ENCODE measurements at places on chromosomes 12 and 14.

DNA sequence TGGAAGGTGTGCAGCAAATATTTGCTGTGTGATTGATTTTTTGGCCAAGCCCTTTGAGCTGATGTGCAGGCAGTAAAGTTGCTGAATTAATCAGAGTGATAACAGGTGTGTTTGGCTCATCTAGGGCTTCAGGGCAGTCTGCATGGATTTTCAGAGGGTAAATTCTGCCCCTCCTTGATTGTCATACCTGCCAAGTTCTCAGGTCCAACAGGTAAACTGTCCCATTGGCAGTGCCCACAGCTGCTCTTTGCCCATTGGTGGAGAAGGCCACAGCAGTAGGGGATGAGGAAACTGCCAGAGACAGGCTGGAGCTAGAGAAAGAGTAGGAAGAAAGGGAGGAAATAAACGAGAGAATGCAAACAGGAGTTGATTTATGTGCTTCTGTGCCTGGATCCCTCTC is 33.6 kb downstream of the TEP1 start:
- no peak for DNase-seq

DNA sequence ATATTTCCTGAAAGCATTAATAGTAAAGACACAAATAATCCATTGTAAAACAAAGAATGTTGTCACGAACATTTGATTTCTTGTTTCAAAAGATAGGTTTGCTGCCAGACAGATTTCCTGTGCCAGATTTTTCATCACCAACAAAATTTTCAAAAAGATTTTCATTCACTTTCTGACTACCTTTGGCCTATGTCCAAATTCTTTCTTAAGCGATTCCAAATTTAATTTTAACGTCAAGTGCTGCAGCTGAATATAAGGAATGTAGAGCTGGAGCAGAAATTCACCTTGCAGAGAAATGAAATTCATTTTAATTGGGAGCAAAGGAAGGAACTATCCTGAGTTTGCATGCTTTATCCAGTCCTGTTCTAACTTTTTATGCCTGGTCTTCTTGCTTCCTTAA is 277.4 kb downstream of the CCER1 start:
- no peak for DNase-seq

DNA sequence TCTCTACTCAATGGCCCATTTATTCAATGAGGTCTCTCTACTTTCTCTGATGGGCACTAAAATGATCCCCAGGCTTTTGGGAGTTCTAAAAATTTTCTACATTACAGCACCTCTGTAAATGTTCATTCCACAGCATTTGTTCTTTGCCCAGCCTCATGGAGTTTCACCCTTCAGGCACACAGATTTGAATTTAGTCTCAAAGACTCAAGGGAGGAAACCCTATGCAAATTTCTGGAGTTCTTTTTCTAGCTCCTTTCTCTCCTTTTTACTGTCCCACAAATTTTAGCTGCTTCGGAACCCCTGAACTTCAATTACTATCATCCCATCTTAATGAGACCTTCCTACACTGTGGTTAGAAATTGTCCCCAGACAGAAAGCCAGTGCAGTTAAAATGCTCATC is 17.5 kb upstream of the RAB21 start:
- DNase-seq: no peak

- DNase-seq: no peak
These were observed 357.1 kb downstream of the RAD51B start for GRCh38 chr14:68176687-68177086.

GRCh38 chr14:55130196-55130550 is 1.1 kb downstream of the LGALS3 start:
- no peak for DNase-seq

- no peak for DNase-seq
These were observed 17.6 kb downstream of the OR6J1 start for GRCh38 chr14:22626590-22626989.

GRCh38 chr14:68809524-68809923 is 16.7 kb upstream of the ZFP36L1 start:
- DNase-seq: no peak

DNA sequence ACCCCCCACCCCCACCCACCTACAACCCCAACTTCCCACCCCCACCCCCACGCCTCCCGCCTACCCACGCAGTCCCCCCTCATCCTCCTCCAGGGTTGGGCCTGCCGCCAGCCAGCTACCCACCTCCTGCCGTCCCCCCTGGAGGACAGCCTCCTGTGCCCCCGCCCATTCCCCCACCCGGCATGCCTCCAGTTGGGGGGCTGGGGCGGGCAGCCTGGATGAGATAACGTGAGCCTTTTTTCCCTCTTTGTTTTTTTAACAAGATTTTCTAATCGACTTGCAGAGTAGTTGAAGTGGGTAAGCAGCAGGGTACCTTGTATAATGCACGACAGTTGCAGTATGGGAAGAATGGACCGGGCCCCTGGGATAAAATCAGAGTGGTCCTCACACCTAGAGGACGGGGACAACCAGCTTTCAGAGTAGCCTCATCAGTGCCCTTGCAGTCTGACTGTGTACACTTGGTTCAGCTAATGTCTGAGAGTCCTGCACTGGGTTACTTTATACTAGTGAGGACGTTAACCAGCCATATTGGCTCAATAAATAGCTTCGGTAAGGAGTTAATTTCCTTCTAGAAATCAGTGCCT is 29.4 kb downstream of the CCNK start:
- DNase-seq: no peak

- no peak for DNase-seq
These were observed 87.4 kb upstream of the PKP2 start for GRCh38 chr12:32983968-32984367.

DNA sequence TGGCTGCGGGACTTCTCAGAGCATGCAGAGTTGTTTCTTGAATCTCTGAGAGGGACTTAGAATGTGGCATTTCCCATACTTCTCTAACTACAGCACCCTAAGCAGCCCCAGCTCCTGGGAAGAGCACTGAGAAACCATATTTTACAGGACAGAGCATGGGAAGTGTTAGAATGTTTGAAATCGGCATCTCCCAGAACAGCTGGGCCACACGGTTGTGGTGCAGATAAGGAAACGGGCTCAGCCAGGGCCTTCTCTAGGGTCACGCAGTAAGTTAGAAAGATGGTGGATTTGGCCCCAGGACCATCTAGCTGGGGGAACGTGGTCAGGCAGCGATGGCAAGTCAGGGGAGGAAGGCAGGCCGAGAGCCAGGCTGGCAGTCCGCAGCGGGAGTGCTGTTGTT is 10.5 kb upstream of the HHIPL1 start:
- no peak for DNase-seq

- DNase-seq: peak; percentile 62
These were observed 685 bp upstream of the MYL6B start for GRCh38 chr12:56151672-56152131.

DNA sequence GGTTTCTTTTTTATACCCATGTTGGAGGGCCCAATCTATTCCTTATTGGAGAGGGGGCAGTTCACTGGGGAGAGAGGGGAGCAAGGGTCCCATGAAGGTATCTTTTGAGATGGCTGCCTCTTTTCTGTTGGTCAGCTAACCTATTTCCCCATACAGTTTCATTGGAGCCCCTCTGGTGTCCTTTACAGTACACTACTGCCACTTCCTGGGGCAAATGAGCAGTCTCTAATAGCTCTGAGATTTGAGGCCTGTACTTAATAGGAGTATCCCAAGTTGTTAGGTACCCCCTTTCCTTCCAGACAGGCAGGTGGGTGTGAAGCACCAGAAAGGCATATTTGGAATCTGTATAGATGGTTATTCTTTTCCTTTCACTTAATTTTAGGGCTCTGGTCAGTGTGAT is 41.3 kb upstream of the RNU6-8 start:
- DNase-seq: no peak

DNA sequence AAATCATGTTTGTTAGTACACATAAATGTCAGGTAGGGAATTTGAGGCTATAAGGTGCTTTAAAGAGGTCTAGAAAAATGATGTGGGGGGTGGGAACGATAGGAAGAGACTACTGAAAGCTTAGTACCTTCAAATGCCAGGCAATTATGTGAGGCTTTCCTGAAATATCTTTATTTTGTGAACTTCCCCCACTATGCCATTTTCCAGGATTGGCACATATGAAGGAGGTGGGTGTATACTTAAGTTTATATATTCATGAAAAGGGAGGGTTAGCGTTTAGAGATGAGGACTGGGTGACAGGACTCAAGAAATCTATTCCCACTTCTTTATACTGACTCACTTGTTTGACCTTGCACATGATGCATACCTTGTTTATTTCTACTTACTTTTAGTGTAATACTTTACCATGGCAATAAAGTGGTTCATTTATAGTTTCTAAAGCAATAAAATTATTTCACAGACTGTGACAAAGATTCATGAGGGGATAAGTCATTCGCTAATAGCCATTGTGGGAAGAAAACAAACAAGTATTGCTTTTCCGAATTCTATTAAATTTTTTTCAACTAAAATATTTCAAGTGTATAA is 77.1 kb downstream of the PLEKHA5 start:
- no peak for DNase-seq

DNA sequence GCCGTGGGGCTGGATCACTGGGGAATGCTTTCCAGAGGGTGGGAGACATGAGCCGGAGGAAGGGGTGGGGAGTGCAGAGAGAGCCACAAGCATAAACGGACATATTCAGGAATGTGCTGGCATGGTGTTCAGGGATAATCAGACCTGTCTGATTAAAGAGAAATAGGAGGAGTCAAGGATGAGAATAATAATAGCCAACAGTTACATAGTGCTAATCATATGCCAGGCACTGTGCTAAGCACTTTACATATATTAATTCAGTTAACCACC is 43.7 kb downstream of the LTBP2 start:
- no peak for DNase-seq

DNA sequence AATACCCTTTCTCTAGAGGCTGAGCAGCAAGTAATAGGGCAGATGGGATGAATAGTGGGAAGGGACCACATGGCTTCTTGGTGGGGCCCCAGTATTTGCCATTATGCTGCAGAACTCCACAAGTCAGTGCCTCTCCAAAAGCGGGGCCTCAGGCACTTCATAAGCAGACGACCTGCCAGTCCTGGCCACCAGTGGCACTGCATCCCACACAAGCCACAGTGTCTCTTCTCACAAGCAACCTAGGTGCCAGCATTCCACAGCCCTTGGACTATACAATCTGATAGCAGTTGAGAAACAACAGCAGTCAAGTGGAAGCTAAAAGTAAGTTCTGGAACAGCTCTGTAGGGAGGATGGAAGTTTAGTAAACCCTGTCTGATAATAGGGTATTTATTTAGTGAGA is 4.2 kb upstream of the SLC8A3 start:
- DNase-seq: no peak
